ENCODE measurements at places on chromosomes 3 and 15.

DNA sequence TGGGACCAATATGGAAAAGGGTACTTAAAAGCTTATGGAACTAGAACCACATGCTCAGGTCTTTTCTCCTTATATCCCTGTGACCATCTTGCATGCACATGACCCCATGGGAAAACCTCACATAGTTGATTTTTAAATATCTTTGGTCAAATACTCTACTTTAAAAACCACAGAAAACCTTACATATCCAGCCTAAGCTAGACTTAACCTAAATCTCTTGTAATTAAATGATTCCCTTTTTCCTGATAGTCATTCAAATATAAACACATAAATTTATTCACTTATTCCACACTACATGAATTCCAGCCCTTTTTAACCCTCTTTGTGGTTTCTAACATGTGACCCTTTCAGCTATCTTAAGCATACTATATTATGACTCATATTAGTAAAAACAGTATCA lies 46.8 kb downstream of the DNAJC13 start:
- DNase-seq = no peak

DNA sequence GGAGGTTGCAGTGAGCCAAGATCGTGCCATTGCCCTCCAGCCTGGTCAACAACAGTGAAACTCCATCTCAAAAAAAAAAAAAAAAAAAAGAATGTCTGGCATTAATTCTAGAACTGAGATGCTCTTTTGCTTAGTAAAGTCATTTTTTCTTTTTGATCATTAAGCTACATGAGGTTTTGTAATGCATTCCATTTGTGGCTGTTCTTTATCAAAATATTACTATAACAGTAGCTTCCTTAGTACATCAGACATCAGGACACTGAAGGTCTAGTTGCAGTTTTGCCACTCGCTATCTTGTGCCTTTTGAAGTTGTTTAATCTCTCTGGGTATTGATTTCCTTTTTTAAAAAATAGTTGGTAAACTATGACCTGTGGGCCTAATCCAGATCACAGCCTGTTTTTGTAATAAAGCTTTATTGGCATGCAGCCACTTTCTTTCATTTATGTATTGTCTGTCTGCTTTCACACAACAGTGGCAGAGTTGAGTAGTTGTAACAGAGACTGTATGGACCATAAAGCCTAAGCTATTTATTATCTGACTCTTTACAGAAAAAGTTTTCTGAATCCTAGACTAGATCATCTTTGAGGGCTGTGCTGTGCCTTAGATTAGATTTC lies 76.6 kb downstream of the SLC25A26 start:
- DNase-seq = no peak

- DNase-seq = no peak
Observed at GRCh38 chr3:23874359-23875112, 42.3 kb downstream of the NKIRAS1 start.

- DNase-seq = no peak
Observed at GRCh38 chr3:186979852-186980251, 49.5 kb downstream of the ST6GAL1 start.

DNA sequence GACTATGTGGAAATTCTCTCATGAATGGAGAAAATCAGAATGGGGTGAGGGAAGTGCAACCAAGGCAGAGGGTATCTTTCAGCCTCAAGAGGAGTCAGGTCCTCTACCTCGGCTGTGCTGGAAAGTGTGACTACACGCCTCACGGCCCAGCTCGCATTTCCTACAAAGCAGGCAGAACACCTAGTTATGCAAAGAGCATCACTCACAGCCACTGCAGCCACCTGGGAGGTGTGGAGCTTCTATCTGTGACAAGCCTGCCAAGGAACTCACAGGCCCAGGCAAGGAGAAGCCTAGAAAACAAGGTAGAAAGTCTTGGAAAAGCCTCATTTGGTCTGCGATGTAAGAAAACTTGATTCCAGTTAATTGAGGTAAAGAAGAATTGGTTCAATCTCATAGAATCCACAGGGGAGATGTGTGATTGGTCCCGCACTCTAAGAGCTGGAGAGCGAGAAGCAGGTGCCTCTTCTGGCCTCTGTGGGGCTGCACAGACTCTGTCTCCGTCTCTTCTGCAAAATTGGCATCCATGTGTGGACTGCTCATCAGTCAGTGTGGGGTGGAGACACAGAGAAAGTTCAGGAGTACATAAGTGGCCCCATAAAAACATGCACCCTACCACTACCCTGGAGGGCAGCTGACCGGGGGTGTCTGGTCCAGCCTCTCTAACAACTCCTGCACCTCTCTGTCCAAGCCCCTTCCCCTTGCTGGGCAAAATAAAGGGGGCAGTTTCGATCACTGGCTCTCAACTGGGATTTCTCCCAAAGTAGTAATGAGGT lies 76.8 kb downstream of the TAMM41 start:
- DNase-seq = no peak

Measured in activated naive CD8-positive, alpha-beta T cell treated with anti-CD3 and anti-CD28 coated beads, Interleukin-2, amount 50 U/mL, for 16 hours (primary cell).